HL-60 (cell line): ENCODE measurements at places on chromosomes 5 and 9.

- DNase-seq, result no peak
These were observed 1.3 kb downstream of the ZER1 start for GRCh38 chr9:128770286-128771030.

- DNase-seq, result no peak
These were observed 8.2 kb upstream of the TOR4A start for GRCh38 chr9:137269231-137269772.

DNA sequence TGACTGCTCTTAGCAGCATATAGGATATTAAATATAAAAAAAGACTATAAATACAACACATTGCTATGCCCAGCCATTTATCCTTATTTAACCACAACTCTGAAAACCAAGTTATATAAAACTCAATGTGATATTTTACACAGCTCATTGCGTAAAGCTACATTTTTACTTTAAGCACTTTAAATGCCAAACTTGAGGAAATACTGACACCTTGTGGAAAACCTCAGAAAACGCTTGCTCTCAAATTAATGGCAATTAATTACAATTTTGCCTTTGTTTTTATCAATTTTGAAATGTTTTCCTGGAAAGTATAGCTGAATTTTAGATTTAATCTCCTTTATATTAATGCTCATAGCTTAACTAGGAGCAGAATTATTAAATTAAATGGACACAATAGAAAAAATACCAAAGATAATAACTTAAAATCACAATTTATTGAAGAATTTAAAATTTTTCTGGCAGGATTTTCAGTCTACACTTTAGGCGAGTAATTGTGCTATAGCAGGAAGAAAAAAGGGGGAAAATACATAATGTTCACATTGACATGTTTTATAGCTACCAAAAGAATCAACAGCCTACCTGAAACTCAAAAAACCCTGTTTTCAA lies 25.2 kb upstream of the PLAC8L1 start:
- DNase-seq, result no peak

GRCh38 chr5:102867992-102868662 lies 113.0 kb downstream of the PAM start:
- no peak for DNase-seq

DNA sequence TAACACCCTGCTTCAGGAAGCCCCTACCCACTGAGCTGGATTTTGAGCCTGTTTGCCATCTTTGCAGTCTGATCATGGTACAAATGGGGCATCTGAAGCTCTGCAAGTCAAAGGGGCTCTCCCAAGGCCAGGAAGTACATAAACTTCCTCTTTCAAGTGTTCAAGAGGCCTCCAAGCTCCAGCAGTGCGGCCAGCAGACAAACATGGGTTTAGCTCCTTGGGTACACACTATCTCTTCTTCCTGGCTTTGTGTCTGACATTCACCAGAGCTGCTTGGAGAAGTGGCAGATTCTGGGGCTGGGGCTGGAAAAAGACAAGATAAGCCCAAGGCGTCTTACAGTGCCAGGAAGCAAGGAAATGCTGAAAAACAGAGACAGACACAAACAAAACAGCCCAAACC lies 34.1 kb downstream of the LAMC3 start:
- DNase-seq, result no peak

- no peak for DNase-seq
These were observed 50.0 kb upstream of the SLC25A51 start for GRCh38 chr9:37953775-37954437.

GRCh38 chr9:93945400-93946337 lies 9.5 kb downstream of the BARX1 start:
- DNase-seq, result no peak

DNA sequence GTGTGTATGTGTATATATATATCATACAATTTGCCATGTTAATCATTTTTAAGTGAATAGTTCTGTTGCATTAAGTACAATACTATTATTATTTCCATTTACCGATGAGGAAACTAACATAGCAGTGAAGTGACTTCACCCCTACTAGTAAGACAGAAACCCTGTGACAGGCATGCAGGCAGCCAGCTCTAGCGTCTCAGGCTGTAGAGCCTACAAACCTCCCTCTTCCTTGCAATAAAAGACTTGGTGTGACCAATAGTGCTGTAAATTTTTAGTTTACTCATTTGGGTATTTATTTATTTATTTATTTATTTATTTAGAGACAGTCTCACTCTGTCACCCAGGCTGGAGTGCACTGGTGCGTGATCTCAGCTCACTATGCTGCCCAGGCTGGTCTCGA lies 24.7 kb downstream of the FNBP1 start:
- DNase-seq, result no peak

- no peak for DNase-seq
These were observed 28.0 kb downstream of the TEX10 start for GRCh38 chr9:100324594-100325200.
